Activated T-helper 2 cell treated with anti-CD3 and anti-CD28 coated beads, Interferon-gamma antibody, Interleukin-2, Interleukin-4, amounts not matched to agents 10 μg/mL and 5 μg/mL and 100 μg/mL, durations not matched to agents 14 hours and 24 hours and 36 hours (primary cell): ENCODE measurements at places on chromosomes 5 and 9.

DNA sequence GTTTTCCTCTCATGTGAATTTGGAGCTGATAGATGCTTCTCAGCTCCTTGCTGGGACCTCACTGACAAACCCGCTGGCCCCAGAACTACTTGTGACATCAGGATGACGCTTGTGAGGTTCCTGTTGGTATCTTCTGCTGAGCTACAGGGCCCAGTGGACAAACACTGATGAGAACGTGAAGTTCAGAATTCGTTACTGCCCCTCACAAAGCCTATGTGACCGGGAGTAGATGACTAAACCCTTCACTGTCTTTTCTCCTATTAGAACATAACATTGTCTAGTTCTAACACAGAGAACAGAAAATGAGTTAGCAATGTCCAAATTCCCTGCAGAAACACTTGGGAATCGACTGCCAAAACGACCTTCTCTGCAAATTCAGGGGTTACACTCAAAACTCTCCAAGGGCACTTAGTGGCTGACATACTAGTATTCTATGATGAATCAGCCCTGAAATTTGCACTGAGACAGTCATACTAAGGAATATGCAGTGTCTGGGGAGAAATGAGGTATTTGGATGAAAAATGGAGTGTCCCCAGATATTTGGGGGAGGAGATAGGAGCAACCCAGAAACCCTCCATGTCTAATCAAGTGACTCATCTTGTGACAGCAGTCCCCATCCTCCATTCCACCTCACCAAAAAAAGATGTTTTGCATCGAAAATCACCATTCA, 143.2 kb upstream of the TRIM32 start:
- H3K4me1 ChIP-seq = peaks cover under 1% of the 10 kb centered on the region
- no peak overlapping the region for H3K4me3 ChIP-seq
- no peak for DNase-seq
- H3K36me3 ChIP-seq = no peaks in the 10 kb centered on the region
- H3K27ac ChIP-seq = no peak overlapping the region
- H3K27me3 ChIP-seq = no peaks in the 10 kb centered on the region

DNA sequence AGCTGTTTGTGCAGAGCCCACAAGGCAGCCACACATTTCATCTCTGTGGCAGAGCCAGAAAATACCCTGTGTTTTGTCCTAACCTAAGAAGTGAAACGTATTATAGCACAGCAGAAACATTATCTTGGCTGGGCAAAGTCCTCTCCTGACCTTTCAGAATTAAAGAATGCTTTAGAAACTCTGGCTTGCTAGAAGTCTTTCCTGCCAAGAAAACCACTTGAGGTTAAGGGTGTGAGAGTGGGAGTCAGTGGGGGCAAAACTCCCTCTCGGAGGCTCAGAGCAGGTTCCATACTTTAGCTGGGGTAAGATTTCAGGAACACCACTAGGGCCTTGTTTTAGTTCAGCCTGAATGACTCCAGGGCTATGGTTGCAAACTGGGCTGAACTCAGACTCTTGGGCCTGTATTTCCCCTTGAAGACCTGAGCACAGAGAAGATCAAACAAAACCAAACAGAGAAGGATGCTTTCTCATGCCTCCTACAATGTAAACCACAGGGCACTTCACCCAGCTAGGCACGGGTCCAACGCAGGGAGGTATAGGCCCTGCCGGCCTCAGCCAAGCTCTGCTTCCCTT, 48.0 kb downstream of the ZNF366 start:
- H3K4me1 ChIP-seq = peaks cover 5% of the 10 kb centered on the region
- DNase-seq = no peak
- no peaks in the 10 kb centered on the region for H3K36me3 ChIP-seq
- no peak overlapping the region for H3K4me3 ChIP-seq
- H3K27ac ChIP-seq = no peak overlapping the region
- no peaks in the 10 kb centered on the region for H3K27me3 ChIP-seq

- no peaks in the 10 kb centered on the region for H3K36me3 ChIP-seq
- no peak for DNase-seq
- no peaks in the 10 kb centered on the region for H3K4me1 ChIP-seq
- no peak overlapping the region for H3K27ac ChIP-seq
- H3K27me3 ChIP-seq = no peaks in the 10 kb centered on the region
These were observed 950.6 kb upstream of the NUDT12 start for GRCh38 chr5:104513121-104513602.

- H3K4me3 ChIP-seq = no peak overlapping the region
- no peak for DNase-seq
- no peak overlapping the region for H3K27ac ChIP-seq
- peaks cover 48% of the 10 kb centered on the region for H3K27me3 ChIP-seq
- no peaks in the 10 kb centered on the region for H3K36me3 ChIP-seq
These were observed 132.6 kb downstream of the MRPL36 start for GRCh38 chr5:1666812-1667588.

DNA sequence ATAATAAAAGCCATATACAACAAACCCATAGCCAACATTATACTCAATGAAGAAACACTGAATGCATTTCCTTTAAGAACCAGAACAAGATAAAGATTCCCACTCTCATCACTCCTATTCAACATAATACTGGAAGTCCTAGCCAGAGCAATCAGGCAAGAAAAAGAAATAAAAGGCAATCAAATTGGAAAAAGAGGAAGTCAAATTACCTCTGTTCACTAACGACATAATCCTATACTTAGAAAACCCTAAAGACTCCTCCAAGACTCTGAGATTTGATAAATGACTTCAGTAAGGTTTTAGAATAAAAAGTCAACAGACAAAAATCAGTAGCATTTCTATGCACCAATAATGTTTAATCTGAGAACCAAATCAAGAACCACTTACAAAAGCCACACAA, 36.6 kb upstream of the HTR4 start:
- no peak overlapping the region for H3K4me3 ChIP-seq
- peaks cover 2% of the 10 kb centered on the region for H3K4me1 ChIP-seq
- no peak overlapping the region for H3K27ac ChIP-seq
- H3K36me3 ChIP-seq = no peaks in the 10 kb centered on the region

- H3K27ac ChIP-seq = no peak overlapping the region
- no peaks in the 10 kb centered on the region for H3K4me1 ChIP-seq
- H3K4me3 ChIP-seq = no peak overlapping the region
- no peak for DNase-seq
- H3K27me3 ChIP-seq = no peaks in the 10 kb centered on the region
These were observed 418.3 kb downstream of the HCN1 start for GRCh38 chr5:45277860-45278259.

DNA sequence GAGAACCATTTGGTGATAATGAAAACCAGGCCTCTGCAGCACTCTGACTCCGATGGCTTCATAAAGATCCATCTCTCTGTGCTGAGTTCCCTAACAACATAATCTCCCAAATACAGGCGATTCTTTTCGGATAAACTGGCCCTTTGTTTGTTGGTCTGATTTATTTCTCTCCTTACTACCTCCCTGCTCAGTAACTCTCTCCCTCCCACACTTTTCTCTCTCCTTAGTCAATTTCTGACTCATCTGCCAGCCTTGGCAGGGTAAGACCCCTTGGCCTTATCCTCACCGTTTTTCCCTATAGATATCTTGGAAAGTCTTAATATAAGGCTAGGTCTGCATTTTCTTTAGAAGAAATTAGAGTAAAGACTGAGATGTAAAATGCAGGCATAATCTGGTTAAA, 128.7 kb downstream of the BRINP1 start:
- H3K27ac ChIP-seq = no peak overlapping the region
- no peak overlapping the region for H3K4me3 ChIP-seq
- H3K4me1 ChIP-seq = no peaks in the 10 kb centered on the region

- DNase-seq = no peak
- no peaks in the 10 kb centered on the region for H3K27me3 ChIP-seq
- H3K36me3 ChIP-seq = no peaks in the 10 kb centered on the region
- no peak overlapping the region for H3K27ac ChIP-seq
- H3K4me3 ChIP-seq = no peak overlapping the region
- H3K4me1 ChIP-seq = peaks cover 1% of the 10 kb centered on the region
These were observed 9.0 kb upstream of the SUSD3 start for GRCh38 chr9:93049491-93049890.

- H3K4me1 ChIP-seq = no peaks in the 10 kb centered on the region
- no peaks in the 10 kb centered on the region for H3K36me3 ChIP-seq
- no peak overlapping the region for H3K4me3 ChIP-seq
- no peak overlapping the region for H3K27ac ChIP-seq
- no peaks in the 10 kb centered on the region for H3K27me3 ChIP-seq
- DNase-seq = no peak
These were observed 81.3 kb upstream of the ELAVL2 start for GRCh38 chr9:23907343-23907742.

- no peak for DNase-seq
- H3K36me3 ChIP-seq = peaks cover 54% of the 10 kb centered on the region
- H3K27ac ChIP-seq = no peak overlapping the region
- no peak overlapping the region for H3K4me3 ChIP-seq
- peaks cover 1% of the 10 kb centered on the region for H3K4me1 ChIP-seq
These were observed 11.5 kb upstream of the CAAP1 start for GRCh38 chr9:26904070-26904469.

DNA sequence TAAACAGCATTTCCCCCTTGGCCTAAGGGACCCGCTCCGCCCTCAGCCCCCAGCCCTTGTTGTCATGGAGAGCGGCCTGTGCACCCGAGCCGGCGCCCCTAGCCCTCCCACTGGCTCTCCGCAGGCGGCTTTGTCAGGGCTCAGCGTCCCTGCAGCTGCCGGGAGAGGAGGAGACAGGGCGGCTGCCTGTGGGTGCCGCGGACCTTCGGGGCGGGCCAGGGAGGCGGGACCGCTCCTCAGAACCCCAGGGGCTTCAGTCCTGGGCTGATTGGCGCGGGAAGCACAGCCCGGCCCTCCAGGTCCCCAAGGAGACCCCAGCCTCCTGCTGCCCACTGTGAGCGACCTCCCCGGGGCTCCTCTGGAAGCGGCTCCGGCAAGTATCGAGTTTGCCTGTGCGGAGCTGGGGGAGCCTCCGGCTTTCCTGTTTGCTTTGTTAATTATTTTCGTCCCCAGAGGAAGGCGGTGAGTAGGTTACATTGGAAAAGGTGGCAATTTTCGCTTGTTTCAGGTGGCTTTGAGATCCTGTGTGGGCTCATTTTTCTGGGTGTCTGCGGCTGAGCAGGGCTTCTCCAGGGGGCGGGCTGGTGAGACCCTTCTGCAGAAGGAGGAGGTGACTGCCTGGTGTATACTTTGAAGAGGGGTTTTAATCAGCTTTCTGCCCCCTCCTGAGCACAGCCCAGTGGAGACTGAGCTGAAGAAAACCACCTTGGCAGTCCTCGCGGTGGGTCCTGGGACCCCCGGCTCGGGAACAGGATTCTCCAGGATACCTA, at the start of gene FGD3:
FGD3 (plus strand) TSS at position 256 of the 770 bp plus-strand sequence. CDS start 28,734 bp downstream, outside the sequence.
- DNase-seq = no peak
- peak within 1 kb of the TSS; percentile 74 for H3K4me3 ChIP-seq
- peaks cover 29% of the 10 kb centered on the region for H3K27me3 ChIP-seq
- no peak within 1 kb of the TSS for H3K27ac ChIP-seq
- H3K4me1 ChIP-seq = peaks cover 10% of the 10 kb centered on the region

GRCh38 chr5:155767470-155767869, 559.5 kb upstream of the SGCD start:
- H3K27me3 ChIP-seq = no peaks in the 10 kb centered on the region
- no peak for DNase-seq
- peaks cover 2% of the 10 kb centered on the region for H3K4me1 ChIP-seq
- H3K36me3 ChIP-seq = no peaks in the 10 kb centered on the region
- no peak overlapping the region for H3K4me3 ChIP-seq

DNA sequence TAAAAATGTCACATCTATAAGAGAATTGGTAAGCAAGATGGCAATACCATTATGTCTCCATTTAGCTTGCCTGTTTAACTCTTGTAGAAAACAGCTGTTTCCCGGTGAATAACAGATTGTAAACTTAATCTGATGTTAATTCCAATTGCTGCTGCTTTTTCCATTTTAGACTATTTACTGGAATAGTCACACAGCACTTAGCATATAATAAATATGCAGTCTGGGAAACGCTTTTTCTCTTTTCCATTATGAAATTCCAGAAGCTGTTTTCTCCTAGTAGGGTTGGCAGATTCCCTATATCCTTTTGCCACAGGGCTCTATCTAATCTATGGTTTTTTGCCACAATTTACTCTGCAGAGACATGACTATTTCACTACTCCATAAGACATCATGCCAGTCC, 148.0 kb downstream of the CEMIP2 start:
- no peak overlapping the region for H3K4me3 ChIP-seq
- no peaks in the 10 kb centered on the region for H3K4me1 ChIP-seq
- no peaks in the 10 kb centered on the region for H3K36me3 ChIP-seq
- peaks cover 12% of the 10 kb centered on the region for H3K27me3 ChIP-seq
- H3K27ac ChIP-seq = no peak overlapping the region

DNA sequence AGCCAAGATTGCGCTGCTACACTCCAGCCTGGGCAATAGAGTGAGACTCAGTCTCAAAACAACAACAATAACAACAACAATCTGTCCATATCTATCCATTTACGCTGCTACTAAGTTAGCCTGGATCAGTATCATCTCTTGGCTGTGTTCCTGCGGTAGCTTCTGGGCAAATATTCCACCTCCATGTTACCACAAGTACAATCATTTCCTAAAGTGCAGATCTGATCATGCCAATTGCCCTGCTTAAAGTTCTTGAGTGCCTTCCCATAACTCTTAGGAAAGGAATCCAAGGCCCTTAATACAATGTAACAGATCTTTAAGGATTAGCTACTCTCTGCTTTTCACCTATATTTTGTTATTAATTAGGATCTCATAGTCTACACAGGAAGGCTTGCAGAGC, 15.4 kb upstream of the PPP2R2B start:
- H3K4me1 ChIP-seq = peaks cover 14% of the 10 kb centered on the region
- H3K4me3 ChIP-seq = no peak overlapping the region
- DNase-seq = no peak
- H3K27me3 ChIP-seq = no peaks in the 10 kb centered on the region
- no peak overlapping the region for H3K27ac ChIP-seq

DNA sequence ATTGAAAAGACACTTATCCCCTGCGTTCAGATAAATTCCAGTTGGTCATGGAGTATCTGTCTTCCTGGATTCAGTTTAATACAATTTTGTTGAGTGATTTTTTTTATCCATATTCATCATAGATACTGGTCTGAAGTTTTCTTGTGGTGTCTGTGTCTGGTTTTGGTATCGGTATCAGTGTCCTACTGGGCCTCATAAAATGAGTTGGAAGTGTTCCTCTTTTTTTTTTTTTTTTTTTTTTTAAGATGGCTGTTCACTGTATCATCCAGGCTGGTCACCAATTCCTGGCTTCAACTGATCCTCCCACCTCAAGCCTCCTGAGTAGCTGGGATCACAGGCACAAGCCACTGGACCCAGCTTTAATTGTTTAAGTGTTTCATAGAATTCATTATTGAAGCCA, 2.9 kb upstream of the CAMSAP1 start:
- H3K4me1 ChIP-seq = peaks cover 34% of the 10 kb centered on the region
- H3K27ac ChIP-seq = no peak overlapping the region
- H3K36me3 ChIP-seq = peaks cover 75% of the 10 kb centered on the region
- DNase-seq = no peak
- H3K4me3 ChIP-seq = peak overlapping the region; percentile 8

- H3K27ac ChIP-seq = no peak overlapping the region
- no peak for DNase-seq
- peaks cover 22% of the 10 kb centered on the region for H3K4me1 ChIP-seq
- no peak overlapping the region for H3K4me3 ChIP-seq
These were observed 114.5 kb downstream of the UGCG start for GRCh38 chr9:112011051-112011620.

GRCh38 chr5:140596321-140596741, 31.7 kb downstream of the SLC35A4 start:
- H3K4me1 ChIP-seq = no peaks in the 10 kb centered on the region
- no peak overlapping the region for H3K27ac ChIP-seq
- H3K4me3 ChIP-seq = no peak overlapping the region
- no peak for DNase-seq
- H3K36me3 ChIP-seq = no peaks in the 10 kb centered on the region
- H3K27me3 ChIP-seq = no peaks in the 10 kb centered on the region
